ENCODE measurements at places on chromosomes 5 and 9.

- DNase-seq: no peak
Measured at GRCh38 chr9:98310752-98311392, 55.4 kb upstream of the TBC1D2 start.

GRCh38 chr5:66546541-66546940 lies 49.7 kb upstream of the MAST4 start:
- no peak for DNase-seq

- DNase-seq: no peak
Measured at GRCh38 chr9:88922091-88922490, 69.2 kb upstream of the S1PR3 start.

DNA sequence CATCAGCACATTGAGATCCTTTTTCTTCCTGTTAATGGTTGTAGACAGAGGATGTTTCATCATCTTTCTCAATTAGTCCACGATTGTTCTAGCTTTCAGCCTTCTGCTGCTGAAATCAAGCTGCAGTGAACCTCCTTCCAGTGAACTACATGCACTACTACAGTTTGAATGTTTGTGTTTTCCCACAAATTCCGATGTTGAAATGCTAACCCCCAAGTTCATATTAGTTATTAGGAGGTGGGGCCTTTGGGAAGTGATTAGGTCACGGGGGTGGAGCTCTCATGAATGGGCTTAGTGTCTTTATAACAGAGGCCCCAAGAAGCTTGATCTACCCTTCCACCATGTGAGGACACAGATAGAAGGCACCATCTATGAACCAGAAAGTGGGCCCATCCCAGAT lies 32.9 kb downstream of the NSG2 start:
- DNase-seq: no peak

GRCh38 chr5:170747851-170748250 lies 35.7 kb upstream of the GABRP start:
- no peak for DNase-seq

DNA sequence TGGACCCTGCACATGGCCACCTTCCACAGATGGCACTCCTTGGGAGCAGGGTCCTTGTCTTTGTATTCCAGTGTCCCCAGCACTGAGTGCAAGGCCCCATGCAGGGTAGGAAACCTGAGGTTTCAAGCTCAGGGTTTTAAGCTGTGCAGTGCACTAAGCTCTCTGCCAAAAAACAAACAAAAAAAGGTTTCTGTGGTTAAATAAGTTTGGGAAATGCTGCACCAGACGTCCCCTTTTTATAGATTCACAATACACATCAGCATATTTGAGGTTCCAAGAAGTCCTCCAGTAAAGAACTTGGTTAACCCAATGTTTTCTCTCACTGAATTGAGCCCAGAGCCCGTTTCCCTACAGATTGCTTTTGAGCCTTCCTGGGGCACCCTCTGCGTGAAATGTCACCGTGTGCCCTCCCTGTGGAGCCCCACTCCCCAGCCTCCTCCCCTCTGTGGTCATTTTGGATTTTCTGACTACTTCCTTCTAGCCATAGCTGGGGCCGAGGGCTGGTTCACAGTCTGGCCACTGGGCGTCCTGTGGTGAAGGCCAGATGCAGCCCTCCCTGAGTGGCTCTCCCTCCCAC lies 17.1 kb downstream of the DELE1 start:
- DNase-seq: no peak

GRCh38 chr9:124140941-124141568 lies 116.7 kb upstream of the NEK6 start:
- DNase-seq: no peak

DNA sequence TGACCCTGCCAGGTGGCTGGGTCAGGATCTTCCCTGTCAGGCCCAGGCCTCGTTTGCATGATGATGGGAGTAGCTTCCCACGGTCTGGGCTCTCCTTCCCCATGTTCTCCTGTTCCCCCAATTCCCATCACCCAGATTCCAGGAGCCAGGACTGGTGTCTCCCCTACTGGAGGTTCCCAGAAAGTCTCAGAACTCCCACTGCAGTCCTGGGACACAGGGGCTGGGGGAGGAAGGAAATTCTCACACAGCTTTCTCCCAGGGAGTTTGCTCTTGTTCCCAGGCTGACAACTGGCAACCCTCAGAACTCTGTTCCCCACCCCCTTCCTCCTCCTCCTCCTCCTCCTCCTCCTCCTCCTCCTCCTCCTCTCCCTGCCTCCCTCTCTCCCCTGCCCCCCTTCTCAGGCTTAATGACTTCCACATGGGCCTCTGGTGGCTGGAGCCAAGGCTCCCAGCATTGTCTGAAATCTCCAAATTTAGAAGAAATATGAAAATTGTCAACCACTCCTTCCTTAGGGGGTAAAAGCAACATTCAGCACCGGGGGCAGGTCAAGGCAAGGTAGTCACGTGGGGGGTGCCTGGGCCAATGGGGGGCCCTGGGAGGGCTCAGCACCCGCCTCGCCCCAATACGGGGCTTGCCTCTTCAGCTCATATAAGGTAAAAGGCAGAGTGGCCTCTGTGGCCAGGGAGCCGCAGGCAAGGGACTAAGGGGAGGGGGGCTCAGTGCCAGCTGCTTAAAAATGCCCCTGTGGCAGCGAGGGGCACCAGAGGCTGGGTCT lies 27.3 kb upstream of the IL17B start:
- no peak for DNase-seq

GRCh38 chr9:131264231-131264630 lies 12.1 kb downstream of the FAM78A start:
- no peak for DNase-seq

GRCh38 chr9:27427272-27427643 lies 96.8 kb upstream of the IFNK start:
- DNase-seq: no peak

DNA sequence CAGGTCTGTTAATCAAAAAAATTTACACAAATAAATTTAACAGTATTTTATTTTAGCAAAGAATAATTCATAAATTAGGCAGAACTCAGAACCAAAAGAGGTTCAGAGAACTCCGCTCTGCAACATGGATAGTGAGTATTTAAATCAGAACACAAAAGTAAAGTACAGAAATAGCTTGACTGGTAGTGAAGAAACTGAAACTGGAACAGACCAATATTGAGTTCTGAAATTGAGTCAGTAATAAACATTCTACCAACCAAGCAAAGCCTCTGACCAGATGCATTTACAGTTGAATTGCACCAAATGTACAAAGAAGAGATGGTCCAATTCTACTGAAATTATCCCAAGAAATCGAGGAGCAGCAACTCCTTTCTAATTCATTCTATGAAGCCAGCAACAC lies 1542.8 kb downstream of the EFNA5 start:
- DNase-seq: no peak

- no peak for DNase-seq
Measured at GRCh38 chr9:14437354-14438231, 123.7 kb upstream of the NFIB start.

- no peak for DNase-seq
Measured at GRCh38 chr5:111518777-111519176, 6.4 kb upstream of the STARD4 start.

- DNase-seq: no peak
Measured at GRCh38 chr9:92507496-92507895, 25.2 kb upstream of the ASPN start.

All from activated T-helper 1 cell treated with anti-CD3 and anti-CD28 coated beads, Interleukin-2, amount 50 U/mL, for 16 hours (primary cell).